Glutamatergic neuron (in vitro differentiated cells): ENCODE measurements at places on chromosomes 16 and 17. TPM values are rescaled to one million over a fixed set of nuclear protein-coding genes. Genes with fewer than 3 reads are reported as not detected.

- DNase-seq = no peak
- H3K4me3 ChIP-seq = no peak overlapping the region
- H3K36me3 ChIP-seq = no peaks in the 10 kb centered on the region
- no peak overlapping the region for H3K27ac ChIP-seq
- H3K27me3 ChIP-seq = peaks cover 3% of the 10 kb centered on the region
These were observed 36.3 kb downstream of the MYH3 start for GRCh38 chr17:10620823-10621222.

DNA sequence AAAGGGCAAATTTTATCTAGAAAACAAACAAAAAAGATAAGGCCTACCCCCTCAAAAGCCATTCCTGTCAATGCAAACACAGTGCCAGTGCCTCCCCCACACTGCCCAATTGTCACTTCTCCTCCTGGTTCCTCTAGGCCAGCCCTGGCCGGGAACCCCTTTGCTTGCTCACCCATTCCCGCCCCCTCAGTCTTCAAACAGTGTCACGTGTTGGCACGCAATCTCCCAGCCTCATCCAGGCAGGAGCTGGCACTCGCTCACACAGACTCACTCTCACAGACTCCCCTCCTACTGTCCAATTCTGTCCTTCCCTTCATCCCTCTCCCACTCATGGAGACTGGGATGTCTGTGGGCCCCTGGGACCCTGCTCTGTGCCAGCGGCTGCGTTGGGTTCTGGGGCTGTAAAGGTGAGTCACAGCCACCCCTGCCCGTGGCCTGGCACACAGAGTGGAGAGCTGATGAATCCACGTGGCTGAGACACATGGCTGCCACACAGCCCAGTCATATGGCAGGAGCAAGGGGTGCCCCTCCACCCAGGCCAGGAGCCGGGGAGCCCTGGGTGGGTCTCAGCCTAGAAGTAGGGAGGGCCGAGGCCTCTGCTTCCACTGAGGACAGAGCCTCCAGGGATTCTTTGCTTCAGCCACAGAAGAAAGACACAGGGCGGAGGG, 54.8 kb downstream of the VAC14 start:
- no peak overlapping the region for H3K4me3 ChIP-seq
- no peak overlapping the region for H3K27ac ChIP-seq
- H3K36me3 ChIP-seq = peaks cover 13% of the 10 kb centered on the region
- peaks cover 22% of the 10 kb centered on the region for H3K4me1 ChIP-seq

GRCh38 chr16:17302214-17302613, 168.5 kb downstream of the XYLT1 start:
- peaks cover 14% of the 10 kb centered on the region for H3K4me1 ChIP-seq
- H3K36me3 ChIP-seq = no peaks in the 10 kb centered on the region

GRCh38 chr16:14111713-14112538, 40.8 kb downstream of the MRTFB start:
- no peak for DNase-seq
- H3K4me1 ChIP-seq = peaks cover 16% of the 10 kb centered on the region
- H3K27me3 ChIP-seq = peaks cover 2% of the 10 kb centered on the region

DNA sequence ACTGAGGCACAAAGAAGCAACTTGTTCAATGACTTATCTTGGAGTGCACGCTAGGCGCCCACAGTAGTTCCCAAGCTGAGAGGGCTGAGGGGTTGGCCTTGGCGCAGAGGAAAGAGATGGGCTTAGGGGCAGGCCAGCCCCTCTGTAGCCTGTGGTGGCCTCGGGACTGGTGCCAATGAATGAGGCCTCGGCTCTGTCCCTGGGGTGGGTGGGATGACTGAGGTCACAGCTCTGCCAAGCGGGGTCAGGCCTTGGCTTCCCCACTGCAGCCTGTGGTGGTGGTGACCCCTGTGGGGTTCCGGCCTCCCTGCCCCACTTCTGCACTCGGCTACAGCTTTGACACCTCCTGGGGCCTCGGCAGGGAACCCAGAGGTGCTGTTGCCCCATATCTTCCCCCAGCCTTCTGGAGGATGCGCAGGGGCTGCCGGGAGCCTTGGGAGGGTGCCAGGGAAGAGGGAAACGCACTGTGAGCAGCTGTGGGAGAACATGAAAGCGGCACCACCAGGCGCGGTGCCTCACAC, 46.0 kb downstream of the BEAN1 start:
- peaks cover 15% of the 10 kb centered on the region for H3K27me3 ChIP-seq
- no peak overlapping the region for H3K4me3 ChIP-seq
- no peak for DNase-seq
- no peaks in the 10 kb centered on the region for H3K36me3 ChIP-seq

DNA sequence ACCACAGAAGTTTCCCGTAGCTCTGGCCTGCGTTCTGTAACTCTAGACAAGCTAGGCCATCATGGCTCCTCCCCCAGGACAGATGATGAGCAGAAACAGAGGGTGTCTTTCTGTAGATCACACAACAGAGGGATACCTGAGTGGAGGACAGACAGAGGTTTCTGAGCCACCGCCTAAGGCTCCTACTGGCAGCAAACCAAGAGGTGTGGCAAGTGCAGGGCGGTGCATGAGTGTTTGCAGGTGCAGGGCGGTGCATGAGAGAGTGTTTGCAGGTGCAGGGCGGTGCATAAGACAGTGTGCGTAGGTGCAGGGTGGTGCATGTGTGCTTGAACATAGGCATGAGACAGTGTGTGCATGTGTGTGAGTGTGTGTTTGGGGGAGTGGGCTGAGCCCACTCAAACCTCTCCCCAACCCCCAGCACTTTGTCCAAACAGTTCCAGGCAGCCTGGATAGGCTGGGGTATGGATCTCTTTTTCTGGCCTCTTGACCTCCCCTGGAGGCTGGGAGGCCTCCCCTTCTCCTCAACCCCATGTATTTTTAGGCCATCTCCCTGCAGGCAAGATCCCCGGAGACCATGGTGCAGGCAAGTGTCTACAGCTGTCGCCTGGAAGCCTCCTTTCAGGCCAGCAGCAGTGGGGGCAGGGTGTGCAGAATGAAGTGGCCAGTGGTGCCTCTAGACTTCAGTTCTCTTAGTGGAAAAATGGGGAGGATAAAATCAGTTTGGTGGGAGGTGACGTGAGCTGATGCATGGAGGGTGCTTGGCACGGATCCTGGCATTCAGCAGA, 53.4 kb upstream of the CBX4 start:
- peak; percentile 54 for DNase-seq
- H3K27ac ChIP-seq = no peak overlapping the region
- H3K36me3 ChIP-seq = peaks cover 3% of the 10 kb centered on the region
- peak overlapping the region; percentile 50 for H3K4me3 ChIP-seq
- peaks cover 7% of the 10 kb centered on the region for H3K4me1 ChIP-seq

- H3K4me1 ChIP-seq = peaks cover 18% of the 10 kb centered on the region
- peaks cover 8% of the 10 kb centered on the region for H3K36me3 ChIP-seq
- no peak for DNase-seq
- H3K27me3 ChIP-seq = peaks cover 11% of the 10 kb centered on the region
- peak overlapping the region; percentile 53 for H3K27ac ChIP-seq
- peak overlapping the region; percentile 27 for H3K4me3 ChIP-seq
These were observed 52.0 kb downstream of the COTL1 start for GRCh38 chr16:84565669-84566495.

GRCh38 chr17:58327363-58328194, 1.0 kb downstream of the TSPOAP1 start:
- H3K27ac ChIP-seq = peak overlapping the region; percentile 98
- peak overlapping the region; percentile 88 for H3K4me3 ChIP-seq
- no peaks in the 10 kb centered on the region for H3K36me3 ChIP-seq
- peaks cover 44% of the 10 kb centered on the region for H3K4me1 ChIP-seq
- H3K27me3 ChIP-seq = peaks cover 23% of the 10 kb centered on the region

GRCh38 chr17:78343187-78343542, 16.7 kb downstream of the SOCS3 start:
- H3K4me1 ChIP-seq = peaks cover 3% of the 10 kb centered on the region
- no peak for DNase-seq
- H3K36me3 ChIP-seq = no peaks in the 10 kb centered on the region
- no peak overlapping the region for H3K27ac ChIP-seq

DNA sequence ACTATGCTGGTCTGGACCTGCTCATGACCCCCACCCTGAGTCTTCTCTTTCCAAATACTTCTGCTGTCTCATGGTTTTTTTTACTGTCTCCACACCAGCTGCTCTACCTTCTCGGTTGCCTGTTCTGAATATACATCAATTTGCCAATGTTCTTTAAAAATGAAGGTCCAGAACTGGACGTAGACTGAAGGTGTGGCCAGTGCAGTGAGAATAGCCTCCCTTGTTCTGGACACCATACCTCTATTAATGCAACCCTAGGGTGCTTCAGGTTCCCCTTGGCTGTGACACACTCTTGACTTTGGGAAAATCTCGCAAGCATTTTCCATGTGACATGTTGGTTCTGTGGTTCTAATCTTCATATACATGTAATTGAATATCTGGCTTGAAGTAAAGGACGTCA, 15.3 kb upstream of the IL21R start:
- no peak overlapping the region for H3K27ac ChIP-seq
- H3K27me3 ChIP-seq = no peaks in the 10 kb centered on the region
- no peaks in the 10 kb centered on the region for H3K4me1 ChIP-seq
- H3K36me3 ChIP-seq = peaks cover 17% of the 10 kb centered on the region
- H3K4me3 ChIP-seq = no peak overlapping the region
- no peak for DNase-seq

DNA sequence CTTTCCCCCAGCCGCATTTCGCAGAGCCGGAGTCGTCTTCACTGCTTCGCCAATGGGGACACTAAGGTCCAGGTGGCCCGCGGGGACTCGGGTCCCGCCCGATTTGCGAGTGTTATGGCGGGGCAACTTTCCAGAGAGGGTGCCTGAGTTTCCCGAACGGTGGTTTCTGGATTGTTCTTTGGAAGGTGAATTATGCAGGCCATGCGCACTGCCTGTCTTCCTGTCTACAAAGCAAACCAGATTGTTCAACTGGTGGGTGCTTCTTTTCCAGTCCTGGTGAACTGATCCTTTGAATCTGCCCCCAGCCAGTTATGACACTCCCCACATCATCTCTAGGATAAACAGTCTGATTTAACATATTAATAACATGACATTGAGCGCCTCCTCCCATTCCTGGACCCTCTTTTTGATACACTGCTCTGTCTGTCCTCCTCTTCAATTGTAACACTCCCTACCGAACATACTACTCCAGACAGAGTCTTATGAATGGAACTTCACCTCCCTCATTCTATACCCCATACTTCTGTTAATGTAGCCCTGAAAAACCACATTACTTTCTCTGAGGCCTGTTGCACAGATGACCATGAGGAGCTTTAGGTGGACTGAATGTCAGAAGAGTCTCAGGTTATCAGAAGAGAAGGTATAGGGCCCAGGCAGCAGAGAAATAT, 159.0 kb downstream of the RAB11FIP4 start:
- H3K27ac ChIP-seq = peak overlapping the region; percentile 69
- peaks cover 6% of the 10 kb centered on the region for H3K36me3 ChIP-seq
- peak overlapping the region; percentile 85 for H3K4me3 ChIP-seq
- no peak for DNase-seq
- peaks cover 3% of the 10 kb centered on the region for H3K4me1 ChIP-seq

GRCh38 chr16:56324406-56324805, 100.9 kb downstream of the AMFR start:
- peaks cover 7% of the 10 kb centered on the region for H3K4me1 ChIP-seq
- H3K27me3 ChIP-seq = peaks cover 20% of the 10 kb centered on the region

GRCh38 chr17:6061290-6061689, 8.9 kb upstream of the WSCD1 start:
- no peak overlapping the region for H3K27ac ChIP-seq
- H3K27me3 ChIP-seq = no peaks in the 10 kb centered on the region
- no peaks in the 10 kb centered on the region for H3K36me3 ChIP-seq
- peaks cover 5% of the 10 kb centered on the region for H3K4me1 ChIP-seq

- H3K27ac ChIP-seq = no peak overlapping the region
- H3K27me3 ChIP-seq = peaks cover 6% of the 10 kb centered on the region
- peaks cover 4% of the 10 kb centered on the region for H3K36me3 ChIP-seq
These were observed 37.5 kb upstream of the WSB1 start for GRCh38 chr17:27256225-27257030.

Gene FBXO39
- not detected for total RNA-seq

Gene ALDH3A1
- not detected for total RNA-seq

Gene PIMREG
- total RNA-seq = 28.4 TPM

Gene DCTN5
- 96.5 TPM for total RNA-seq

Gene KRT40
- total RNA-seq = not detected

Gene GJC1
- total RNA-seq = 60.9 TPM

Gene MSLN
- not detected for total RNA-seq
